ENCODE measurements at places on chromosomes 7 and 10. TPM values are rescaled to one million over a fixed set of nuclear protein-coding genes. Genes with fewer than 3 reads are reported as not detected.

SLC39A12 gene
- polyA plus RNA-seq, result not detected

PIK3CG gene
- not detected for polyA plus RNA-seq

LRRC18 gene
- not detected for polyA plus RNA-seq

FAM241B gene
- 3.4 TPM for polyA plus RNA-seq

TDRD1 gene
- polyA plus RNA-seq, result not detected

MLLT10 gene
- polyA plus RNA-seq, result 32.4 TPM

CXCL12 gene
- polyA plus RNA-seq, result 201 TPM

SEMA3E gene
- not detected for polyA plus RNA-seq

CLRN3 gene
- polyA plus RNA-seq, result not detected

BET1 gene
- polyA plus RNA-seq, result 26.3 TPM

HABP2 gene
- not detected for polyA plus RNA-seq

ZNF239 gene
- polyA plus RNA-seq, result 5.8 TPM

PPP3CB gene
- polyA plus RNA-seq, result 18.6 TPM

TBC1D12 gene
- polyA plus RNA-seq, result 3.3 TPM

NPY4R2 gene
- polyA plus RNA-seq, result 0.07 TPM

ITGB1 gene
- polyA plus RNA-seq, result 2,036 TPM

HYAL4 gene
- not detected for polyA plus RNA-seq

MMD2 gene
- polyA plus RNA-seq, result not detected

MYL7 gene
- 0.26 TPM for polyA plus RNA-seq

PPP1R9A gene
- polyA plus RNA-seq, result 0.16 TPM

NME8 gene
- polyA plus RNA-seq, result not detected

TRIP6 gene
- polyA plus RNA-seq, result 105 TPM

SYT15 gene
- polyA plus RNA-seq, result 2.3 TPM

PHF14 gene
- polyA plus RNA-seq, result 6.5 TPM

MTURN gene
- 9.2 TPM for polyA plus RNA-seq

CCL24 gene
- polyA plus RNA-seq, result not detected

SLC13A4 gene
- 0.04 TPM for polyA plus RNA-seq

ARHGEF35 gene
- polyA plus RNA-seq, result 0.37 TPM

NPVF gene
- polyA plus RNA-seq, result not detected

PPP1R17 gene
- not detected for polyA plus RNA-seq

BUB3 gene
- polyA plus RNA-seq, result 193 TPM

FAM180A gene
- polyA plus RNA-seq, result 2.1 TPM

PCDH15 gene
- not detected for polyA plus RNA-seq

VPS37D gene
- polyA plus RNA-seq, result 3.3 TPM

MEOX2 gene
- polyA plus RNA-seq, result not detected

ADCY1 gene
- 0.12 TPM for polyA plus RNA-seq

MPP7 gene
- 1.8 TPM for polyA plus RNA-seq

OR13A1 gene
- polyA plus RNA-seq, result not detected

CPA4 gene
- polyA plus RNA-seq, result 54.9 TPM

SFTPD gene
- polyA plus RNA-seq, result not detected

NT5C2 gene
- polyA plus RNA-seq, result 85.0 TPM

MRLN gene
- not detected for polyA plus RNA-seq

BTBD16 gene
- not detected for polyA plus RNA-seq

PON3 gene
- not detected for polyA plus RNA-seq

JAKMIP3 gene
- 0.20 TPM for polyA plus RNA-seq

NAT16 gene
- polyA plus RNA-seq, result 0.02 TPM

TLX1 gene
- polyA plus RNA-seq, result not detected

Measured in BJ (cell line).